ENCODE measurements at places on chromosomes 12 and 14. TPM values are rescaled to one million over a fixed set of nuclear protein-coding genes. Genes with fewer than 3 reads are reported as not detected.

SMIM41 gene
- not detected for total RNA-seq

EPYC gene
- not detected for total RNA-seq

ADGRD1 gene
- 0.68 TPM for total RNA-seq

REM2 gene
- total RNA-seq = 0.47 TPM

GPR68 gene
- total RNA-seq = 0.10 TPM

DNA sequence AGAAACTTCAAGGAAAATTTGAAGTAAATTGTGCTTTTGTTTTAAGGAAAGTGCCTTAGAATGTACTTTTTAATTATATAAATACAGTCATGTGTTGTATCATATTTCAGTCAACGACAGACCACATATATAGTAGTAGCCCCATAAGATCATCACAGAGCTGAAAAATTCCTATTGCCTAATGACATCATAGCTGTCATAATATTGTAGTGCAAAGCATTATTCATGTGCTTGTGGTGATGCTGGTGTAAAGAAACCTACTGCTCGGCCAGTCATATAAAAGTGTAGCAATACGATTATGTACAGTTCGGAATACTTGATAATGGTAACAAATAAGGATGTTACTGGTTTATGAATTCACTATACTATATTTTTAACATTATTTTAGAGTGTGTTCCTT lies 198.9 kb upstream of the SLC16A7 start:
- no peak overlapping the region for H3K4me3 ChIP-seq
- H3K36me3 ChIP-seq = no peaks in the 10 kb centered on the region
- H3K4me1 ChIP-seq = peaks cover 5% of the 10 kb centered on the region
- no peak overlapping the region for H3K27ac ChIP-seq
- H3K27me3 ChIP-seq = no peaks in the 10 kb centered on the region

- no peaks in the 10 kb centered on the region for H3K36me3 ChIP-seq
- no peak overlapping the region for H3K27ac ChIP-seq
- H3K4me3 ChIP-seq = no peak overlapping the region
- H3K4me1 ChIP-seq = no peaks in the 10 kb centered on the region
- H3K27me3 ChIP-seq = no peaks in the 10 kb centered on the region
- DNase-seq = peak; percentile 76
Measured at GRCh38 chr14:66009089-66009488, 477.1 kb upstream of the CCDC196 start.

- H3K4me3 ChIP-seq = no peak overlapping the region
- H3K27ac ChIP-seq = no peak overlapping the region
- no peaks in the 10 kb centered on the region for H3K36me3 ChIP-seq
- DNase-seq = peak; percentile 75
- no peaks in the 10 kb centered on the region for H3K27me3 ChIP-seq
Measured at GRCh38 chr12:92717202-92717601, 14.4 kb downstream of the PLEKHG7 start.

GRCh38 chr14:75979071-75979571 lies 2.7 kb downstream of the TGFB3 start:
- H3K27ac ChIP-seq = no peak overlapping the region
- peaks cover 4% of the 10 kb centered on the region for H3K36me3 ChIP-seq
- peaks cover 27% of the 10 kb centered on the region for H3K4me1 ChIP-seq
- DNase-seq = peak; percentile 24
- no peak overlapping the region for H3K4me3 ChIP-seq

DNA sequence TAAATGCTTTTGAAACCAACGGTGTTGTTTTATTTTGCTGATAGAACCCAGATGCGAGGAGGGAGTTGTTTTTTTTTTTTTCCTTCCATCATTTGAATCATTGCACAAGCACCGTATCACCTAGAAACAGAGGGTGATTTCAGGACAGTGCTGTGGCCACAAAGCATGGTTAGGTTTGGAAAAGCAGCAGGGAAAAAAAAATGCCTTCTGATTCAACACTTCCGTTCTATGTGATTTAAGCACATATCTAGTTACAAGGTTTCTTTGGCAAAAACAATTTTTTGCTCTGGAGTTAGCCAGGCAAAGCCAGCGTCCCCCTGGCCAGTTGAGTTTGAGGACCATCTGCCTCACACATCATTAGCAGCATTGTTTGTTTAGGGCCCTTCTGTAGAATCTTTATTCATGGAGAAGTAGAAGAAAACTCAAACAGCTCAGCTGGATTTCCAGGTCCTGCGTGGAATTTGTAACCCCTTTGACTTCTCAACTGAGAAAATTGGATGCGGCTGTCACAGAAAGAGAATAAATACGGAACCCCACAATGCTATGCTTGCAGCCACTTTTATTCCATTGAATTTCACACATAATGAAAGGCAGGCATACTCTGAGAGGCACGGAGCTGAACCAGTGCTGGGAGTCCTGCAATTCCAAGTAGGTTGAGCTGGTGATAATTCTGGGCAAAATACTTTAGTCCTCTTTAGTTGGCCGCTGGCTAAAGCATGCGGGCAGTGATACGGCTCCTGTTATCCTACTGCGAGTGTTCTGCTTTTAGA lies 17.0 kb upstream of the WNT5B start:
- peaks cover 4% of the 10 kb centered on the region for H3K4me1 ChIP-seq
- H3K36me3 ChIP-seq = peaks cover 7% of the 10 kb centered on the region
- DNase-seq = no peak
- no peak overlapping the region for H3K4me3 ChIP-seq
- H3K27ac ChIP-seq = no peak overlapping the region

DNA sequence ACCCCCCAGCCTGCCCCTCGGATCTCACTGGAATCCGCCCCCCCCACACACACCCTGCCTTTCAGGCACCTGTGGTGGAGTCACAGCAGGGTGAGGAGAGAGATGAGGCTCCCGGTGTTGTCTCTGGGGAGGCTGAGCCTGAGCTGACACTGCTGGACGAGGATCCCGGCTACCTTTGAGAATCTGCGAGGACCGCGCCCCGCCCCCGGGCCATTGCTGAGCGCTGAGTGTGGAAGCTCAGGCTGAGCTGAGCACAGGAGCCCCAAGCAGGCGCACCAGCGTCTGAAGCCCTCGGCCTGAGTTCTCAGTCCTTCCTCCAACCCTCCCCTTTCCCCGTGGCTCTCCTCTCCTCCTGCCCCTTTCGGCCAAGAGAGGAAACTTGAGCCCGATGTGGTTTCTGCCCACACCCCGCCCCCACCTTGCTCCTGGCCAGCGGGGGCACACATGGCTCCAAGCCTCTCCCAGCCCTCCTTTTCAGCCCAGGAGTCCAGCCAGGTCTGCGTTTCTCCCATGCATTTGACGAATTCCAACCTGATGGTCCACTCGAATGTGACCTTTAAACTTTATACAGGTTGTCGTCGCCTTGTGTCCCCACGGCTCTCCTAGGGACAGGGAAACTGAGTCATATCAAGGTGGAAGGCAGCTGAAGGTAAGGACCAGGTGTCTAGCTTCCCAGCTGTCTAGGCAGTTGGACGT lies at the start of gene NFE2:
Gene NFE2 (minus strand): TSS at position 284 of the 696 bp plus-strand sequence. CDS start 5,767 bp downstream, outside the sequence.
- no peaks in the 10 kb centered on the region for H3K36me3 ChIP-seq
- H3K4me1 ChIP-seq = peaks cover 46% of the 10 kb centered on the region
- peak within 1 kb of the TSS; percentile 4 for H3K4me3 ChIP-seq
- DNase-seq = peak; percentile 79

DNA sequence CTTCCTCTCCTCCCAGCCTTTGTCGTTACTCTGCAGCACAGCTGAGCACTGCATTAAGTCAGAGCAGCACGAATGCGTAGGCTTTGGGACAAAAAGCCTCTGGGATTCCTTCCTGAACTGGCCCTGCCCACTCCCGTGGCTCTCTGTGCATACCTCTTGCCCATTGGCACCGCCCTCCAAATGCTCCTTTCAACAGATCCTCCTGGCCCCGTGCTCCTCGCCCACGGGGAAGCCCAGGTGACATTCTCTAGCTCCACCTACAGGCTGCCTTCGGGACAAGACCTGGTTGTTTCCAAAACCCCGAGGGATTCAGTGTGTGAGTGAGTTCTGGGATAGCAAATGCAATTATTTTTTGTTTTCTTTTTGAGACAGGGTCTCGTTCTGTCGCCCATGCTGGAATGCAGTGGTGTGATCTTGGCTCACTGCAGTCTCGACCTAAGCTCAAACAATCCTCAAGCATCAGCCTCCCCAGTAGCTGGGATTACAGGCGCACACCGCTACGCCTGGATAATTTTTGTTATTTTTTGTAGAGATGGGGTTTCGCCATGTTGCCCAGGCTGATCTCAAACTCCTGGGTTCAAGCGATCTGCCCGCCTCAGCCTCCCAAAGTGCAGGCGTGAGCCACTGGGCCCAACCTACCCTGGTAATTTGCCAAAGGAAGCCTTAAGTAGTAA lies 17.9 kb upstream of the TDRD9 start:
- H3K27me3 ChIP-seq = no peaks in the 10 kb centered on the region
- peaks cover 7% of the 10 kb centered on the region for H3K4me1 ChIP-seq
- DNase-seq = peak; percentile 96
- peaks cover 50% of the 10 kb centered on the region for H3K36me3 ChIP-seq
- H3K27ac ChIP-seq = no peak overlapping the region
- H3K4me3 ChIP-seq = peak overlapping the region; percentile 32

DNA sequence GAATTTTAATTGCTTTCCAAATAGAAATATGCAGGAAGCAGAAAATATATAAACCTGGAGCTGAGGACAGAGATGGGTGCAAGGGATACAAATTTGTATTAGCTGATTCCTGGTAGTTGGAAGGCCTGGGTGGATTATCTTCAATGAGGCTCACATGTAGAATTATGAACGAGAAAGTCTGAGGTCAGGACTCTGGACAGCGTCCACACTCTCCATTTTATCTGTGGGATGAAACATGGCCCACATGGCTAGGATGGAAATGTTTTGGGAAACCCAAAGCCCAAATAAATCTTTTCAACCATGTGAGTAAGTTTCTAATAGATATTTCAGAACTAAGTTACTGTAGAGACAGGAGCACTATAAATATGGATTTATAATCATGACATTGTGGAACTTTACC lies 256.1 kb downstream of the APAF1 start:
- no peak overlapping the region for H3K27ac ChIP-seq
- peak; percentile 16 for DNase-seq
- H3K27me3 ChIP-seq = no peaks in the 10 kb centered on the region
- H3K4me3 ChIP-seq = no peak overlapping the region

DNA sequence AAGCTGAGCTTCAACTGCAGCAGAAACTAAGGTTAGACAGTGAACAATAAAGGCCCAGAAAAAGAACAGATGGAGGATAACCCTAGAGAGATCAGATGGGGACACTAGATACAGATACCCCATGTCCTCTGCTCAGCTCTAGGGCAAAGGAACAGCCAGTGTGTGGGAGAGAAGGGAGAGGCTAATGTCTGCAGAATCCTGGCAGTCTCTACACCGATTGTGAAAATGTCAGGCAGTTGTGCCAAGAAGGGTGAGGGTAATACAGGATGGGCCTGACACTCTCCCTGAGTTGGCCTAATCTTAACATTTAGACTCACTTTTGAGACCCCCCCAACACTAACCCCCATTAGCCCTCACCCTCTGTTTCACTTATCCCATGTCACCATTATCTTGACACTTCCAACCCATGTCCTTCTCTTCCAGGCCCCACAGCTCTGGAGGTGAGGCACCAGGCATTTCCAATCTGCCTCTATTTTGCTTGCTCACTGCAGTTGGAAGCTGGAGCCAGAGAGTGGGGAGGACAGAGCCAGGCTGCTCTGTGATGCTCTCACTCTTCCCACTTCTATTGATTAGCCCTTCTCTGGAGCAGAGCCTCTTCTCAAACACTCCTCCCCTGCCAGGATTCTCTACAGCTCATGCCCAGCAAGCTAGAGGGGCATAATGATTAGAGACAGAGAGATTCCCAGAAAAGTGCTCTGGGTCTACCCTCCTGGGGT lies 3.0 kb upstream of the BLOC1S1 start:
- H3K27me3 ChIP-seq = peaks cover 25% of the 10 kb centered on the region
- H3K4me3 ChIP-seq = no peak overlapping the region
- peaks cover 33% of the 10 kb centered on the region for H3K4me1 ChIP-seq
- no peak overlapping the region for H3K27ac ChIP-seq
- peaks cover 8% of the 10 kb centered on the region for H3K36me3 ChIP-seq

Measured in MCF 10A (cell line).